Panc1 (cell line): ENCODE measurements at places on chromosomes 12 and 14. TPM values are rescaled to one million over a fixed set of nuclear protein-coding genes. Genes with fewer than 3 reads are reported as not detected.
A peak's percentile ranks its signal among the peaks of the same experiment; 100 is the strongest.

Gene GALNT8
- total RNA-seq: not detected

Gene LUM
- total RNA-seq: 0.23 TPM

- no peak for DNase-seq
Observed at GRCh38 chr14:63663428-63664341, 22.0 kb upstream of the WDR89 start.

Gene KRT77
- not detected for total RNA-seq

DNA sequence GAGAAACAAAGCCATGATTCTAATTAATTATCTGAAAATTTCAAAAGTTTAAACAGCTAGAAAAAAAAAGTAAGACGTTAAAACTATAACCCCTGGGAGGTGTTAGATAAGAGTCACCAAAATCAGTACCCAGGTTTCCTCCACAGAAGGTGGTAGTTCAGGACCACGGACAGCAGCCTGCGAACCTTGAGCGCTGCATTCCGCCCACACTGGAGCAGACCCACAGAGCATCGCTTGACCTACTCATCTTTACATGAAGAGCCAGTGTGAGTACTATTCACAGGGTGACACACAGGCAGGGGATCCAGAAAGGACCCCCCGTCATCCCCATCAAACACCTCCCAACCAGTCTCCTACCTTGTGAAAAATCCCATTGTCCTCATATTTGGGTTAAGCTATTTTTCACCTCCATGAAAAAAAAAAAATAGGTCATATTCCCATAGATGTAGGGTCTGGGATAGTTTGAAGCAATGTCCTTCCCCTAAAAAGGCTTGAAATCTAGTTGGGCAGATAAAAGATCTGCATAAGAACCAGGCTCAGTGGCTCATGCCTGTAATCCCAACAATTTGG is 8.8 kb upstream of the CHGA start:
- DNase-seq: no peak

Gene FOXM1
- total RNA-seq: 71.2 TPM

Gene TMEM117
- total RNA-seq: 5.5 TPM

GRCh38 chr12:2681450-2682205 is 113.1 kb upstream of the FKBP4 start:
- no peak for DNase-seq

Gene PAWR
- total RNA-seq: 142 TPM

DNA sequence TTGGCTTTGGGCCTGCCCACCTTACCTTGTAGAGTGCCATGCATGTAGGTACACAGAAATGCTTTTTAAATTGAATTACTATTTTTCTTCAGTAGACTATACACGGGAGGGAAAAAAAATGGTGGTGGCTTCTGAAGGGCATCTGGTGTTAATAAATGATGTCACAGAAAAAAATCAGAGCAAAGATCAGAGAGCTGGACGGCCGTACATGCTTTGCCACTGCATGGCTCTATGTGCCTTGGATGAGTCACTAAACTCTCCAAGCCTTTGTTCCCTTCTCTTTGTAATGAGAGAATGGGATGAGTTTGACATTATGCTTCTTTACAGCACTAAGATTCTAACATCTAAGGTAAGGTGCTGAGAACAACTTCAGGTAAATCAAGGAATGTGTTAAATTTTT is 376.4 kb upstream of the DDHD1 start:
- no peak for DNase-seq

Gene DBX2
- not detected for total RNA-seq

- no peak for DNase-seq
Observed at GRCh38 chr12:6792522-6793201, 3.3 kb downstream of the CD4 start.

DNA sequence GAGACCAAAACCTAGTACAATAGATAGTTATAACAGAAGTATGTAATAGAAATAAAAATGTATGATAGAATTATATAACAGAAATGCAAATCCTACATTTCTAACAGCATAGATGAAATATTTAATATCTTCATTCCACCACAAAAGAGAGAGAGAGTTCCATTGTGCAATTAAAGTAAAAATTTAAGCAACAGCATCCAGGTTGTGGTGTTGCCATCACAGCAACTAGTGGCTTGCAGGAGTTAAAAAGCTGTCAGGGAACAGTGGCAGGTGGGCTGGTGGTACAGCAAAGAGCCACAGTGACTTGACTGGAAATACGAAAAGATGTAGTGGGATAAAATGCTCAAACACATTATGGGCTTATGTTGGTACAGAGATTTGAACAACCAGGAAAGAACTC is 57.1 kb upstream of the MDM1 start:
- DNase-seq: no peak

- no peak for DNase-seq
Observed at GRCh38 chr14:102757646-102758045, 19.6 kb upstream of the TRAF3 start.

- no peak for DNase-seq
Observed at GRCh38 chr12:56119361-56119796, 1.3 kb downstream of the ZC3H10 start.

Gene KRT8
- 6,125 TPM for total RNA-seq

- peak; percentile 13 for DNase-seq
Observed at GRCh38 chr14:63039866-63040265, 5.4 kb downstream of the KCNH5 start.

Gene ZFP36L1
- total RNA-seq: 84.9 TPM

GRCh38 chr12:45049912-45050750 is 768 bp downstream of the DBX2 start:
- DNase-seq: no peak

Gene LRRC74A
- not detected for total RNA-seq

Gene LTB4R2
- 6.9 TPM for total RNA-seq

DNA sequence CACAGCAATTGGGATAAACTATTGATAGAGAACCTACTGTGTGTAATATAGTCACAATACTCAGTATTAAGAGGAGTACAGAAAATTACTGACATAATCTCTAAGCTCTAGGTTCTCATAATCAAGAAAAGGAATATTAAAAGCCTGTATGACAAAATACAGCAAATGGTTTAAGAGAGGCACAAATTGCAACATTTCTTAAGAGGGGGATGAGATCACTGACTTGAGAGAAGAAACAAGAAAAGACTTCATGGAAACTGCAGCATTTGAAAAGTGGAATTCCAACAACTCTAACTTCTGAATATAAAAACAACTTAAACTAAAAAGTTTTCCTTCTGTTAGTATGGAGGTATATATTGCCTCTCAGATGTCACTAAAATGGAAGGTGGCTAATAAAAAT is 89.7 kb downstream of the NUMB start:
- DNase-seq: no peak

GRCh38 chr14:59320763-59321625 is 132.5 kb downstream of the DAAM1 start:
- DNase-seq: no peak

Gene PRIMA1
- total RNA-seq: 0.26 TPM

- no peak for DNase-seq
Observed at GRCh38 chr14:48914382-48914781, 671.8 kb downstream of the RPS29 start.

Gene AVPR1A
- 0.10 TPM for total RNA-seq

DNA sequence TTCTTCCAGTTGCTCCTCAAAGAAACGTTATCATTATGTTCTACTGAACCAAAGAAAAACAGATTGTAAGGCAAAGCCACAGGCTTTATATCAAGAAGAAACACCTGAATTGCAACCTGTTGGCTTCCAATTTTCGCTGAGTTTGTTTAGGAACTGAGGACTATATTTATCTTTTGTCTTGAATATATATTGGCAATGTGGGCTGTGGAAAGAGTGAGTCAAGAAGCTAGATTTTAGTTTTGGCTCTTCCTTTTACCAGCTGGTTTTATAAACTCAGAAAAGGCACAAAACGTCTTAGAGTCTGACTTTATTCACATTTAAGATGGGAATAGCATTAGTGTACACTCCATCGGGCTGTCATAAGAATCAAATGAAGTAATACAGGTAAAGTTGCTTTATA is 10.4 kb upstream of the PTHLH start:
- DNase-seq: no peak

DNA sequence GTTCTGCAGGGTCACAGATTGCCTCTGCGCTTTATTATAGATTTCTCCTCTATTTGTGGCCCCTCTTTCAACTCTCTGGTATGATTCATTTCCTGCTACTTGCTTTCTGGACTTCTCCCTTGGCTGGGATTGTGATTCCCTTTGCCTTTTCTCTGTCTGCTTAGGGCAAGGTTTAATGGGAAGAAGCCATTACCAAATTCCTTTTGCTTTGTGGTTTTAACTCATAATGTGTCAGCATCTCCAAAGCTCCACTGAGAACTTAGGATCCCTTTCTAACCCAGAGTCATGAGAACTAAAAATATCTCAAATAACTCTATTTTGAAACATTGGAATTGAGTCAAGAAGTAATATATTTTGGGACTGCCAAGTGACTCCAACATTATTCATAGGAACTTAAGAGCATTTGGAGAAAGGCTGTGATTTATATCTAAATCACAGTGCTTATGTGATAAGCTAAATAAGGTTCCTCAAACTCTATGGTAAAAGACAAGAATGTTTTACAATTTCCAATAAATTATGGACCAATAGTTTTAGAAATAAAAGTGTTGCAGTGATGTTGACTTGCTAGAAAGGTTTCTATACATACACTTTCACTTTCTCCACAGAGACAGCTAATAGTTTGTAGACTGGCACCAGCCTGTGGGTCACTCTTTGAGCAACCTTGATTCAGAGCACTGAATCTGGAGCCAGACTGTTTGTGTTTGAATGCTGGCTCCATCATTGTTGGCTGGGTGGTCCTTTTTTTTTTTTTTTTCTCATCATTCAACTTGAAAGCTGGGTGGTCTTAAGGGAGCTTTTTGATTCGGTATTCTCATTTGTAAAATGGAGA is 93.9 kb downstream of the DACT1 start:
- no peak for DNase-seq

GRCh38 chr12:26520109-26520508 is 312.9 kb downstream of the ITPR2 start:
- no peak for DNase-seq

GRCh38 chr12:2960390-2960956 is 1.3 kb downstream of the TEAD4 start:
- DNase-seq: no peak

Gene LRIG3
- total RNA-seq: 12.1 TPM

DNA sequence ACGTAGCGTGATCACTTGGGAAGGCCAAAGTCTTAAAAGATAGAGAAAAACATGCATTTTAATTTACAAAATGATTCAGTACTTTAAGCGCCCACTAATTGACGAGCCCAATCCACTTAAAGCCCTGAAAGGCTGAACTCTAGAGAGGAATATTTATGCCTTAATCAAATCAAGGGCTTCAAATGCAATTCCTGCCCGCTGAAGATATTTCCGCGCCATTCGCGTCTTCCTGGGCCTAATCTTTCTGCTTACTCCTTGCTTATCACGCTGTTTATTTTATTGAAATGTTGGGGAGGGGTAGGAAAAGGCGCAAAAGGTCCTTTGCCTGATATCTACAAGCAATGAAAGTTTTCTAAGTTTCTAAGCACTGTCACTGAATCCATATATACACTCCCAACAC is 4.0 kb downstream of the TBX3 start:
- no peak for DNase-seq
